ENCODE measurements at places on chromosomes 4 and X.

DNA sequence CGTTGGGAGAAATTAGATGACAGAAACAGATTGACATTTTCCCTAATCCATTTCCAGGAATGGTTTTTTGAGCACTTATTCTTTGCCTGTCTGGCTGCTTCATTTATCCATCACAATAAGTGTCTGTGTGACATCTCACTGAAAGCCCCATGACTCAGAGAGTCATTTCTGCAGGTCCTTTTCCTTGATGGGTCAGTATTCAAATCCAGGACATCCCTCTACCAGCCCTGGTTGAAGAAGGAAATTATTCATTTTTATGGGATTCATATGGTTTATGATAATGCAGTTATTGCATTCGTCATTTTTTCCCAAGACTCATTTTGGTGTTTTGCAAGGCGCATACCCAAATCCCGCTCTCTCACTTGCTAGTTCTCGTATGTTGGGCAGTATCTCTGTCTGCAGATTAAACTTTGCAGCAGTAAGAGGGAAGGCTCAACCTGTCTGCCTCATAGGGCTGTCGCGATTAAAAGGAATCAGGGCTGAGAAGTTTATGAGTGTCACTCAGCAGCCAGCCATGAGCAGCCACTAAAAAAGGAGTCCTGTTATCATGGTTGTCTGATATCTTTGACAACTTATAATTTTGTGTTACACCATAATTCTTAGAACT lies 44.0 kb downstream of the GYG2 start:
- DNase-seq, result no peak

- no peak for DNase-seq
These were observed 3.5 kb downstream of the GUCY1B1 start for GRCh38 chr4:155762334-155762733.

GRCh38 chrX:40448793-40449192 lies 132.0 kb upstream of the ATP6AP2 start:
- DNase-seq, result no peak

DNA sequence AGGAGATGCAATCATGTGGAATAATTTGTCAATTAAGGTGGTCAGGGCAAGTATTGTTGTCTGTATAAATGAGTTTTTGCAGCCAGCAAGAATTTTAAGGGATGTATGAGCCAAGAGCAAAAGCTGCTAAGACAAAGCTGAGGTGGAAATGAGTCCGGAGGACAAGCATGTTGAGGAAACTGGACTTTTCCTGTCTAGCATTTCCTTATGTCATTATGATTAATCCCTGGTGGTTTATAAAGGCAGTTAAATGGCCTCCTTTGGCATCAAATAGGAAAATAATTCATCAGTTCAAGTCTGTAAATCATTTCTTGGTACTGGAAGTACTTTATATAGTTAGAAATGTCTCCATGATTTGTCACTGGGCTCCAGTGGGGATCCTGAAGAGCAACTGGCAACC lies 61.6 kb upstream of the TEX13A start:
- no peak for DNase-seq

GRCh38 chr4:7734651-7735260 lies 204.9 kb downstream of the AFAP1 start:
- no peak for DNase-seq

GRCh38 chr4:8906668-8906970 lies 35.0 kb upstream of the HMX1 start:
- no peak for DNase-seq

DNA sequence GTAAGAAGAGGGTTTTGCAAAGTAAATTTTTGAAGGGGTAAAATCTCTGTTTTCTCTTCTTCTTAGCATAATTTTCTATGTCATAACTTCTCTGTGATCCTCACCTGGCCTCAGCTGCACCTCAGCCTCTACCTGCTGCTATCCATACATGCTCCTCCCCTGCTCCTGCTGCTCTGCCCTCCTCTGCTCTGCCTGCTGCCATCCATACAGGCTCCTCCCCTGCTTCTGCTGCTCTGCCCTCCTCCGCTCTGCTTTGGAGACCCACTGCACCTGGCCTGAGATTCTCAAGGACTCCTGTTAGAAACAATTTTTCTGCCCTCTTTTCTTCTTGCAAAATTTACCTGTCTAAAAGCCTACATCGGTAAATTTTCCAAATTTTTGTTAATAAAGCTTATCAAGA lies 388.6 kb upstream of the PITX2 start:
- no peak for DNase-seq

DNA sequence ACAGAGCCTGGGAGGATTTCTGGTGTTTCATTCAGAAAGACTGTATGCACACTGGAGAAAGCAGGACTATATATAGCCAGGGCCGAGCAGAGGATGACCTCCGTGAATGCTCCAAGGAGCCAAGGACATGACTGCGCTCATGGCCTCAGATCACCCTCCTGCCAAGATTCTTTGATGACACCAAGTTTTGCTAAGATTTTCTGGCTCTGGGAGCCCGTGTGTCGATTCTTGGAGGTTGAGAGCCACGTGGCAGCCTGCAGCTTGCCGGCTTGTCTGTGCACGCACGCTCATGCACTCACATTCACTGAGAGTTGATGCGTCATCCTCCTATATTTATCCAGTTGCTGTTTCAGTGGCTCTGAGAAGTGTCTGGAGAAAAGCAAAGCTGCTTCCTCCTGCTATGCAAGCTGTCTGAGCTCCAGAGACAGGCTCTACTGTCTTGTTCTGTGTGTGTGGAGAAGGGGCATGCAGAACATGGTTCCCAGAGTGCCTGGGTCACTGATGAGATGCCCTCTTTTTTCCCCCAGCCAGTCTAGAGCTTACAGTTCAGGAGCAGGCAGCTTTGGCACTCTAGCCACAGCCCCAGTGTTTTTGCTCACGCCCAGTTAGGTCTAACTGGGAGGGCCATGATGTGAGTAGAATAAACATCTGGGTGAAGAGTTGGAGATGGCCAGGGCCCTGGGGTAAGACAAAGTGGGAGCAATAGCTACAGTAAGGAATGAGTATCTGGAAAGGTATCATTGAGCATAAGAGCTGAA lies 64.9 kb upstream of the SCOC start:
- peak; percentile 12 for DNase-seq

GRCh38 chrX:121307449-121307848 lies 260.0 kb downstream of the GLUD2 start:
- DNase-seq, result no peak

GRCh38 chr4:18192901-18193300 lies 171.3 kb upstream of the LCORL start:
- no peak for DNase-seq

GRCh38 chr4:31620476-31620875 lies 900.3 kb downstream of the PCDH7 start:
- no peak for DNase-seq

GRCh38 chr4:90419124-90419711 lies 292.0 kb downstream of the CCSER1 start:
- peak; percentile 32 for DNase-seq

- peak; percentile 14 for DNase-seq
These were observed 59.7 kb upstream of the BEX4 start for GRCh38 chrX:103155201-103155600.

- no peak for DNase-seq
These were observed 58.0 kb downstream of the SPCS3 start for GRCh38 chr4:176377780-176378179.

GRCh38 chr4:78207951-78208350 lies 150.8 kb downstream of the FRAS1 start:
- no peak for DNase-seq

DNA sequence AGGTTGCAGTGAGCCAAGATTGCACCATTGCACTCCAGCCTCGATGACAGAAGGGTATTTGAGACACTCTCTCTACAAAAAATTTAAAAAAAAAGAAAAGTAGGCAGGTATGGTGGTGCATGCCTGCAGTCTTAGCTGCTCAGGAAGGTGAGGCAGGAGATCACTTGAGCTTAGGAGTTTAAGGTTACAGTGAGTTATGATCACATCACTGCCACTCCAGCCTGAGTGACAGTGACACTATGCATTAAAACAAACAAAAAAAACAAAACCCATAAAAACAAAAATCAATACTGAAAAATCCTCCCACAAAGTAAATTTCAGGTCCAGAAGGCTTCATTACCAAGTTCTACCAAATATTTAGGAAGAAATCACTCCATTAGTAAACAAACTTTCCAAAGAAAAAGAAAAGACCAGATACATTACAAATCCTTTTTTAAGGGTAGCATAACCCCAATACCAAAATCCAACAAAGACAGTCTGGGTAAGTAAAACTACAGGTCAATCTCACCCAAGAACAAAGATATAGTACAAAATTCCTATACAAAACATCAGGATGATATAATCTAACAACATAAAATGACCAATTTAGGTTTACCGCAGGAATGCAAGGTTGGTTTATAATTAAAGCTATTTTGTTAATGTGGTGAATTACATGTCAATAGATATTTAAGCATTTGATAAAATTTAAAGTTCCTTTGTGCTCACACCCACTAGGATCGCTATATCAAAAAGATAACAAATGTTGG lies 11.7 kb downstream of the NELFA start:
- no peak for DNase-seq

DNA sequence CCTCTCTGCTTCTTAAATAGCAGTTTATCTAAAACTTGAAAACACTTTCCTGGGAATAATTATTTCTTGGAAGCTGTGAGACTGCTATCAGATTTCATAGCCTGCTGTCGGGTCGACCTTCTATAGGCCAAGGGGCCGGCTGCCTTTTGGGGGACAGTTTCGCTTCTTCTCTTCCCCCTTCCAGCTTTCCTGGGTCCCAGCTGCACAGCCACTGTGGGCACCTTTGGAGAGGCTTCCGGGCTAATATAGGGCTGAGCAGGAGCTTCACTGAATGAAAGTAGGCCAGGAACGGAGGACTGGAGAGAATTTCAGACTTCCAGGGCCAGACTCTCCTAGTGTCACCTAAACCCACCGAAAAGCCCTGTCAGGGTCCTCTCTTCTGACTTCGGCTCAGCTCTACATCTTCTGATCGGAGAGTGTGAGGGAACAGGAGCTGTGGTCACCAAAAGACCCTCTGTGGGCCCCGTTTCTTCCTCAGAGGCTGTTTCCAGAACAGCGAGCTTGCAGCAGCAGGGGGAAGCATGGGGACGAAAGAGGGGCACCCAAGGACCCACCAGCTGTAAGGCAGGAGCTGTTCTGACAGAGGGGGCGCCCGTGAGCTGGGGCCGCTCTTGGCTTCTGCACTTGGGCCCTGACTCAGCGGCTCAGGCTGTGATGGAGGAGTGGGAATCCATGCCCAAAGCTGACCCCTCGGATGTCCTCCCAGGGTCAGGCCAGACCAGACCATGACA lies 620.6 kb downstream of the BCOR start:
- no peak for DNase-seq

GRCh38 chr4:41692717-41693345 lies 55.7 kb downstream of the PHOX2B start:
- peak; percentile 27 for DNase-seq

DNA sequence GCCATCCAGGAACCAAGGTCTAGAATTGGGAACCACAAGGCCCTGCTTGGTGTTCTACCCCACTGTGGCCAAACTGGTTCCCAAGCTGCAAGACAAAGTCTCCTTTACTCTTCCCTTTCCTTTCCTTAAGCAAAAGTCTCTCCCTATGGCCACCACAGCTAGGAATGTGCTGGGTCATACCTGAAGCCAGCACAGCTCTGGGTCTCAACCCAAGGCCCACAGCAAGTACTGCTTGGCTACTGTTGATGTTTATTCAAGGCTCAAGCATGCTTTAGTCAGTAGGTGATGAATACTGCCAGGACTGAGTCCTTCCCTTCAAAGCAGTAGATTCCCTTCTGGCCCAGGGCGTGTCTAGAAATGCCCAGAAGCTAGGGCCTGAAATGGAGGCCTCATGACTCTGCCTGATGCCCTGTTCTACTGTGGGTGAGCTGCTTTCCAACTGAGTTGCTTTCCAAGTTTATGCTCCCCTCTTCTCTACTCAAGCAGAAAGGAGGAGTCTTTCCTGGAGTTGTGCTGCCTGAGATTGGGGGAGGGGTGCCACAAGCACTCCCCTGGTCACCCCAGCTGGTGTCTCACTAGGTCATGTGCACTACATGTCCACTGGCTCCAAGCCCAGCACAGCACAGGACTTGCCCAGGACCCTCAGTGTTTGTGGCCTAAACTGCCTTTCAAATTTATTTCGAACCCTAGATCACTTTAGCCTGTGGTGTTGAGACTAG lies 44.9 kb downstream of the STAP1 start:
- no peak for DNase-seq

- DNase-seq, result no peak
These were observed 1255.7 kb downstream of the ADGRL3 start for GRCh38 chr4:62455871-62456270.

DNA sequence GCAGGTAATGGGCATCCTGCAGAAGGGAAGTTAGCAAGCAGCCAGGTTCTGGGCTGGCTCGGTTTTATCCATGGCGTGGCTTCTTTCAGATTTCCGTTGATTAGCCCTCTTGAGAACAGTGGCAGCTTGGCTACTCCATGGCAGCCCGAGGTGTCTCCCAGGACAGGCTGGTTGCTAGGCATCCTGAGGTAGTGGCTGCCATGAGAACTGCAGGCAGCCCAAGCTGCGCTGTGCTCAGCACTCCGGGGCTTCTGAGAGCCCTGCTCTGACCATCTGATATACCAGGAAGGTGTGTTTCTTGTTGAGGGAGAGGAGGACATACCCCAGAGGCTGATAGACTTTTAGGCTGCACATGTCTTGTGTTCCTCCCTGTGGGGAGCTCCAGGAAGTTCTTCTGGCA lies 253.4 kb upstream of the CASK start:
- no peak for DNase-seq

DNA sequence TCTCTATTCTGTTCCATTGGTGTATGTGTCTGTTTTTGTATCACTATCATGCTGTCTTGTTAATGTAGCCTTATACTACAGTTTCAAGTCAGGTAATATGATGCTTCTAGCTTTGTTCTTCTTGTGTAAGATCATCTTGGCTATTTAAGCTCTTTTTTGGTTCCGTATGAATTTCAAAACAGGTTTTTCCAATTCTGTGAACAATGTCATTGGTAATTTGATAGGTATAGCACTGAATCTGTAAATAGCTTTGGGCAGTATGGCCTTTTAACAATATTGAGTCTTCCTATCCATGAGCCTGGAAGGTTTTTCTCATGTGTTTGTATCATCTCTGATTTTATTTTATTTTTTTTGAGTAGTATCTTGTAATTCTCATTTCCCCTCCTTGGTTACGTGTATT lies 94.3 kb downstream of the ANAPC10 start:
- DNase-seq, result no peak

- no peak for DNase-seq
These were observed 100.2 kb downstream of the OTC start for GRCh38 chrX:38452603-38453002.

GRCh38 chrX:71118985-71119535 lies 664 bp downstream of the MED12 start:
- DNase-seq, result no peak

GRCh38 chr4:166482758-166483157 lies 609.7 kb downstream of the TLL1 start:
- no peak for DNase-seq
